ENCODE measurements at places on chromosomes 7 and 10.
A peak's percentile ranks its signal among the peaks of the same experiment; 100 is the strongest.

DNA sequence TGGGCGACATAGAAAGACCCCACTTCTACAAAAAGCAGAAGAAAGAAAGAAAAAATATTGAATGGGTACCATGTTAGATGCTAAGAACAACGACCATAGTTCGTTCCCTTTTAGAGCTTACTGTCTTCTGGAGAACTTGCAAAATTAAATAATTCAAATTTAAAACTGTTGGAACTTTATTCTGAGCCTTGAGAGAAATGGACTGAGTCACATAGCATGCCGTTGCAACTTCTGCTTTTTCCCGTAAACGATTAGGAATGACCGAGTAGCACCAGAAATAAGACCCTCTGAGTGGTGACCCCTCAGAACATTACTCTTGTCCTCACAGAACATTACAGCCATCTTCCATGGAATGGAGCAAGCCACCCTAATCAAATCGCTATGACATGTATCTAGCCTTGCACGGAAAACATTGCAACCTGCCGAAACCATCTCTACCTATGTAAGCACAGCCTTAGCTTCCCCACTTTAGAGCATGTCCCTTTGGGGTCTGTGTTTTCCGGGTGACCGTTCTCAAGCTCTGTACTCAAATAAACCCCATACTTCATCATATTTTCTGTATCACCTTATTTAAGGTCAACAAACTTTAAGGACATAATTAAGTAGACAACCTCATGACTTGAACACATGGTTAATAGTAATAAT lies 179.1 kb downstream of the PRKCQ start:
- peak; percentile 15 for DNase-seq

- DNase-seq, result peak; percentile 9
Measured at GRCh38 chr7:2037808-2038522, 194.8 kb downstream of the MAD1L1 start.

- DNase-seq, result peak; percentile 39
Measured at GRCh38 chr10:113704637-113705343, 25.1 kb downstream of the CASP7 start.

DNA sequence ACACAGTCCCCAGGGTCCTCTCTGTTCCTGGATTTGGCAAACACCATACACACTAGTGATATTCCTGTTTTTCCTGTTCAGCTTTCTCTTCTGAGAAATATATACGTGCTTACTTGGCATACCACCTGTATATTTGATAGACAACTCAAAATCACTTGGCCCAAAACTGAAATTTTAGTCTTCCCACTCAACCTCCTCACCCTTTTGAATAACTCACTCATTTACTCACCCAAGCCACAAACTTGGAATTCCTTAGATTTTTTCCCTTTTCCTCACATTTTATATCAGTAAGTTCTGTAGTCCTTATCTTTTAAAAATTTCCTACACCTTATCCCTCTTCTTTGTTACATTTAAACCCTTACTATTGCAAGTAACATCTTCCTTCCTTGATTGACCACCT lies 143.4 kb downstream of the PPP1R3A start:
- DNase-seq, result no peak

DNA sequence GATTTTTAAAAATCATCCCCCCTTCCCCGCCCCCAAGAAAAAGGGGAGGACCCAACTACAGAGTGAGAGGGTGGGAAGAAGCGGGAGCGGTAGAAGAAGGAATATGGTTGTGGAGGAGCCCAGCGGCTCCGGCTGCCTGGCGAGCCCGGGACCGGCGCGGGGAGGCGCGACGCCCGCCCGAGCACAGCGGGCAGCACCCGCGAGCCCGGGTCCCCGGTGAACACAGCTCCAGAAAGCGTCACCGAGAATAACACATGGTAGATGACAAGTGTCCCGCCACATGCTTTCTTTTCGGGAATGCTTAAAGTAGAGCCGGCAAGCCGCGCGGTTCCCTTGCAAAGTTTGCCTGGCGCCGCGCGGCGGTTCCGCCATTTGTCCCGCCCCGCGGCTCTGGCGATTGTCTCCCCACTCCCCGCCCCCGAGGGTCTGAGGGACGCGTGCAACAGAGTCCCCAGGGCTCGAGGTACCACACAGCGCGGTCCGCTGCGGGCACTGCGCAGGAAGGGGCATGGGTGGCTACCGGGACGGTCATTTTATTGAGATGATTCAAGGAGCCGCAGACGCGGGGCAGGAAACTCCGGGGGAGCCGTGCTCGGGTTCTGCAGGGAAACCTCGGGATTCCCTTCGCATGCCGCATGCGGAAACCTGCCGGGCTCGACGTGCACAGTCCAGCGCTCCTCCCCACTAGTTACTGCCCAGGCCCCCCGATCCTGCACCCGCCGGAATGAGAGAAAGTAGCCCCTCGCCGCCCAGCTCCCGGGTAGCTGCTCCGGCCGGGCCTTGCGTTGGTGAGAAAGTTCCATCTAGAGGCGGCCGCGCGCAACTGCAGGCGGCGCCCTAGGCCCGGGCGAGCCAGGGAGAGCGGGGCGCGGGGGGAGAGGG lies 781 bp upstream of the GRM8 start:
- DNase-seq, result peak; percentile 2

Data from renal cortical epithelial cell (primary cell).